RKO (cell line): ENCODE measurements at places on chromosomes 6 and 20.

DNA sequence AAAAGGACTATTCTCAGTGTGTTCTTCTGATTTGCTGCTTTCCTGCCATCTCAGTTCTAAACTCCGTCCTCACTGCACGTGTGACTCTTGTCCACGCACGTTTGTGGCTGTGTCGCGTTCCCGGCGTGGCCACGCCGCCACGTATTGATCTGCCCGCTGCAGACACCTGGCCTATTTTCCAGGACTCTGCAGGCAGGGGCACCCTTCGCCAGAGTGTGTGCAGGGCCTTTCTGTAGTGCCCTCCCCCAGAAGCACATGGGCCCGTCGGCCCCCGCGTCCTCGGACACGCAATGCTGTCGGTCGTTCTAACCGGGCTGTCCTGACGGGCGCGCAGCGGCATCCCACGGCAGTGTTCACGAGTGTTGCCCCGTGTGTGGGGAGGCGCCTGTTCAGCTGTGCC, 87.6 kb downstream of the YTHDF1 start:
- no peak for DNase-seq

GRCh38 chr20:54626126-54626525, 150.7 kb downstream of the DOK5 start:
- no peak for DNase-seq

DNA sequence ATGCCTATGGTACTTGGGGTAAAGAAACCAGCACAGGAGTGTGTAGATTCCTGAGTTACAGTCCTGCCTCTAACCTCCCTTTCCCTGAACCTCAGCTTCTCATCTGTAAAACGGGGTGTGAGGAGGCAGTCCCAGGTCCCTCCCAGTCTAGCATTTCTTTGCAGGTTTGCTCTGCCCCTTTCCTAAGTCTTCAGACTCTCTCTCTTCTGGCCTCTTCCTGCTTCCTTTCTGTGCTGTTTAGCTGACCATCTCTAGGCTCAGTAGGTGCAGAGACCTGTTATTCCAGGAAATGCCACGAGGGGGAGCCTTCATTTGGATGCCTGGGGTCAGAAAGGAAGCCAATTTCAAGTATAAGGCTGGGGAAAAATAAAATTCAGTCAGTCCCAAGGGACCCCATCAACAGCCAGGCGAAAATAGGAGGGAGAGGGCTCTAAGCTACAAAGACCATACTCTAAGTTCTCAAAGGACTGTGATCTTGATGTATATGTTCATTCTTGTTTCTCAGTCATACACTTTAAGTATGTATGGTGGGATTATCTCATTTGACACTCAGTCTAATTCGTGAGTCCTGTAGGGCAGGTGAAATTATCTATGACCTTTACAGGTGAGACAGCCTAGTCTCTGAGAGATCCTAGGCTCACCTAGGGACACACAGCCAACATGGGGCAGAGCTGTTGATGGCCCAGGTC, 89.1 kb downstream of the NCR2 start:
- peak; percentile 77 for DNase-seq

GRCh38 chr20:13089950-13090469, 81.2 kb downstream of the SPTLC3 start:
- no peak for DNase-seq

DNA sequence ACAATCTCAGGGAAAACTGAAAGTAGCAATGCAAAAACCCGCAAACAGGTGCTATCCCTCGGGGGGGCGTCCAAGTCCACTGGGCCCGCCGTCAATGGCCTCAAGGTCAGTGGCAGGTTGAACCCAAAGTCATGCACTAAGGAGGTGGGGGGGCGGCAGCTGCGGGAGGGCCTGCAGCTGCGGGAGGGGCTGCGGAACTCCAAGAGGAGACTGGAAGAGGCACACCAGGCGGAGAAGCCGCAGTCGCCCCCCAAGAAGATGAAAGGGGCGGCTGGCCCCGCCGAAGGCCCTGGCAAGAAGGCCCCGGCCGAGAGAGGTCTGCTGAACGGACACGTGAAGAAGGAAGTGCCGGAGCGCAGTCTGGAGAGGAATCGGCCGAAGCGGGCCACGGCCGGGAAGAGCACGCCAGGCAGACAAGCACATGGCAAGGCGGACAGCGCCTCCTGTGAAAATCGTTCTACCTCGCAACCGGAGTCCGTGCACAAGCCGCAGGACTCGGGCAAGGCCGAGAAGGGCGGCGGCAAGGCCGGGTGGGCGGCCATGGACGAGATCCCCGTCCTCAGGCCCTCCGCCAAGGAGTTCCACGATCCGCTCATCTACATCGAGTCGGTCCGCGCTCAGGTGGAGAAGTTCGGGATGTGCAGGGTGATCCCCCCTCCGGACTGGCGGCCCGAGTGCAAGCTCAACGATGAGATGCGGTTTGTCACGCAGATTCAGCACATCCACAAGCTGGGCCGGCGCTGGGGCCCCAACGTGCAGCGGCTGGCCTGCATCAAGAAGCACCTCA, 166.3 kb downstream of the DTNBP1 start:
- DNase-seq: no peak

GRCh38 chr6:38179794-38180430, 360.4 kb downstream of the ZFAND3 start:
- no peak for DNase-seq

GRCh38 chr6:55812509-55812908, 62.9 kb downstream of the BMP5 start:
- no peak for DNase-seq
